ENCODE measurements at places on chromosomes 2 and 18.

DNA sequence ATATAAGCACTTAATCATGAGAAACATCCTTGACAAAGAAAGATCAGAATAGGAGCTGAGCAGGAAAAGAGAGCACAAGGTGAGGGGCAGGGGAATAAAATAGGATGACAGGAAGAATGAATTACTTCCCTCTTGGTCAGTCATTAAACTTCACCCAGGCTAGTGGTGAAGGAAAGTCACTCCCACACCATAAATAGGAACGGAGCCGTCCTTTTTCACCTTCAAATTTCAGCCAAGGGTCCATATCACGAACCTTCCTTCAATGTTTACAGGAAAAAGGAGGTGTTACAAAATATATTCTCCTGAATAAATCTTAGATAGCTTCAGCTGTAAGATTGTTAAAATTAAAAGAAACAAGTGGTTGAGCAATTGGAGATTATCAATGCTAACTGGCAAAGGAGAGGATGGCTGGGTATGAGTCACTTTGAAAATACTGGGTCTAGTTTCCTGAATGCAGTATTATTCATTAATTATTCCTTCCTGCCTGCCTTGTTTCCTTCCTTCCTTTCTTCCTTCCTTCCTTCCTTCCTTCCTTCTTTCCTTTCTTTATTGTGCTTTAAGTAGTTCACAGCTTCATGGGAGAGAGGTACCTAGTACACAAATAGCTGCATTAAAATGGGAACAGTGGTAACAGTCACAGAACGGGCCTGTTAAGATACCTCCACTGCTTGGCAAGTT is 292.3 kb upstream of the ID2 start:
- DNase-seq = no peak

DNA sequence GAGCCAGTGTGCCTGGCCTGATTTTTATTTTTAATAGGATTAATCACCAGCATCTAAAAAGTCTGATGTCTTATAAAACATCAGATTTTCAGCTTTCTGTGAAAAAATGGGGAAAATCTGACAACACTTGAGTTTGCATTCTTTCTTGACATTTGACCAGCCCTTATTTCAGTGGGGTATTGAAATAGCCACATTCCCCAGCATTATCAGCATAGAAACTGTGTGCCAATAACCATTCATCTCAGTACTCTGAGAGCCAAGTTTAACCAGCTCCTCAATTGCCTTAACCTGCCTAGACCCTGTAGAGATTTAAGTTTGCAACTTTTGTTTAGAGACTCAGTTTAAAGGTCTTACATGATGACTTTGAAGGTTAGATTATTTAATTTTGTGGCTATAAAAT is 155.0 kb downstream of the CERS6 start:
- no peak for DNase-seq

GRCh38 chr2:118032169-118033013 is 18.5 kb upstream of the CCDC93 start:
- DNase-seq = peak; percentile 32

GRCh38 chr2:29361231-29361630 is 246.0 kb downstream of the CLIP4 start:
- DNase-seq = no peak

DNA sequence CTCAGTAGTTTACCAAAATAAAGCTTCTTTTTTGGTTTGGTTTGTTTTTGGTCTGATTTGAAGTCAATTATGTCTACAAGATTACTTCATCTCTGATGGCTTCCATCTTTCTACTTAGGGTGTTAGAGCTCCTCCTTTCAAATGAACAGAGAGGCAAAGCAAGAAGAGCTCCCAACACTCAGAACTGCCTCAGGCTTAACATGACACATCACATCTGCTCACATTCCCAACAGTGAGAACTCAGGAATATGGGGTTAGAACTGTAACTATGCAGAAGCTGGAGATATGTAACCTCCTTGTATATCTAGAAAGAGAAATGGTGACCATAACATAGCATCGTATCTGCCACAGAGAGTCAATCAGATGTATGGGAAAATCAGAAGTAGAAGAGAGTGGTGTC is 11.4 kb upstream of the LRATD1 start:
- DNase-seq = no peak

DNA sequence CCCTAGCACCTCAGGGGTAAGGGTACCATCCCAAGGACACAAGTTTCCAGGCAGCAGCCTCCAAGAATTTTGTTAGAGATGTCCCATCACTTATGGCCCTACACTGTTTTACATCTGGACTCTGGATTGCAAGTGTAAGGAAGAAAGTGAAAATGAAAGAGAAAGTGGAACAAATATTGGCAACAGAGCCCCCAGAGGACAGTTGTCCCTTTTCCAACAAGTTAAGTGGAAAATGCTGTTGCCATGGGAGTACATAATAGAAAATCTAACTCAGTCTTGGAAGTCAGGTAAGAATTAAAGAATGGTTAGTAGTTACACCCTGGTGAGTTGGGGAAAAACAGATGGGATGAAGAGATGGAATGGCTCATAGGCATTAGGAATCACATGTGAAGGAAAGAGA is 50.6 kb downstream of the TTC21B start:
- no peak for DNase-seq

DNA sequence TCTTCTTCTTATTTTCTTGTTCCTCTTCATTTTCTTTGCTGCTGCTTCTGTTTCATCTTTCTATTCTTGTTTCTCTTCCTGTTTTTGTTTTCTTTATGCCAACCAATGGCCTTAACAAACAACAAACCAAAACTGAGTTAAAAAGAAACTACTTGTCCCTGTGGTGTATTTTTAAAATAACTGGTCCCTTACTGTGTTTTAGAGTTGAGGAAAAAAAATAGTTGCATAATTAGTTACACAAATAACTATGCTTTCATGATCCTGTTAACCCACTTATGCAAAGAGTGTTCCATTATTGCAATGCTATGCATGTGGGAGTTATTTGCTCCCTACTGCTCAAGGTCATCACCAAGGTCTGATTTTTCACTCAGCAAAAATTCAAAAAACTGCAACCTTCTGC is 39.5 kb upstream of the IMP4 start:
- no peak for DNase-seq

DNA sequence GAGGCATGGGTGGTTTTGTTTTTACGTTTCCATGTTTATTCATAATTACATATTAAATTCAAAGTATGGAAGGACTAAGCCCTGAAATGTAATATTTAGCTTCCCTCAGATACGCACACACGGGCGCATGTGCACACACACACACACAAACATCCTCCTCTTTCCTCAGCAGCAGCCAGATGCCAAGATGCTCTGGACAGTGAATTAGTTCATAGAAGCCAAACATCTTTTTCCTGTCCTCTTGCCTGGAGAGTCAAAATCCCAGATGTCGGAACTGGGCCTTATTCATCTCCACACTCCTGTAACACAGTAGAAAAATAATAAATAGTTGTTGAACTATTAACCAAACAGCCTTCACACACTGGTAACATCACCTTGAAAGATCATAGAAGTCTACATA is 273.1 kb downstream of the SP3 start:
- DNase-seq = no peak

DNA sequence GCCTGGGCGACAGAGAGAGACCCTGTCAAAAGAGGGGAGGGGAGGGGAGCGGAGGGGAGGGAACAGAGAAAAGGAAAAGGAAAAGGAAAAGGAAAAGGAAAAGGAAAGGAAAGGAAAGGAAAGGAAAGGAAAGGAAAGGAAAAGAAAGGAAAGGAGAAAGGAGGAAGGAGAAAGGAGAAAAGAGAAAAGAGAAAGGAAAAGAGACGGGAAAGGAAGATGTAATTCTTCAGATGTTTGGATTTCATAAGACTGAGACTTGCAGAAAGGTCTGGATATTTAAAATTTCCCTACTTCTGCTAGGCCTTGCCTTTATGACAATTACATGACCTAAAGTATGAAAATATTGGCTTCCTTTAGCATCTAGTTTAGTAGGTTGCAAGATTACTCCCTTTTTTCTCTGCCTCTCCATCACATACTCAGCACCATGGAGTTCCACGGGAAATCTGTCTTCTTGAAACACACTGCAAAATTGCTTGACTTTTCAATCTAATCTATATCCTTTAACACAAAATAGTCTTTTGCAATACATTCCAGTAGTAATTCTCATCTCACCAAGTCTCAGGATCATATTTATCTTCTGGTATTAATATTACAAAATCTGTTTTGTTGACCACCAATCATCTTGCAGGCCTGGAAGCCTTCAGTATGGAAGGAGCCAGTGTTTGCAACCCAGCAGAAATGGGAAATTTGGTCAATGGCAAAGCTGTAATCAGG is 383.5 kb downstream of the ZEB2 start:
- no peak for DNase-seq

GRCh38 chr18:48946329-48946835 is 4.4 kb downstream of the SMAD7 start:
- no peak for DNase-seq

GRCh38 chr18:22346401-22346952 is 71.2 kb downstream of the CTAGE1 start:
- peak; percentile 39 for DNase-seq

DNA sequence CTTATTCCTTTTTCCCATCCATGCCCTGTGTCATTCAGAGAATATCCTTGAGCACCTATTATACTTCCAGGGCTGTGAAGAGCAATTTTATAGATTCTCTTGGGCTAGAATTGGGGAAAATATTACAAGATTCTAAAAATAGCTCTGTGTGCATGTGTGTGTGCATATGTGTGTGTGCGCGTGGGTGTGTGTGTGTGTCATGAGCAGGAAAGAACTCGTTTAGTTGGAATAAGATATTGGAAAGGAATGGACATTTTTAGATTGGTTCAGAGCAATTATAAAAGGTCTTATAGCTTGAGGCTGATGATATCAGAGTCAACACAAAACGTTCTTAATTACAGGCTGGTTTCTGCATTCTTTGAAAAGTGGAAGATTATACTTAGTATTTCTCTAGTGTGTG is 212.1 kb upstream of the COPS8 start:
- DNase-seq = no peak

DNA sequence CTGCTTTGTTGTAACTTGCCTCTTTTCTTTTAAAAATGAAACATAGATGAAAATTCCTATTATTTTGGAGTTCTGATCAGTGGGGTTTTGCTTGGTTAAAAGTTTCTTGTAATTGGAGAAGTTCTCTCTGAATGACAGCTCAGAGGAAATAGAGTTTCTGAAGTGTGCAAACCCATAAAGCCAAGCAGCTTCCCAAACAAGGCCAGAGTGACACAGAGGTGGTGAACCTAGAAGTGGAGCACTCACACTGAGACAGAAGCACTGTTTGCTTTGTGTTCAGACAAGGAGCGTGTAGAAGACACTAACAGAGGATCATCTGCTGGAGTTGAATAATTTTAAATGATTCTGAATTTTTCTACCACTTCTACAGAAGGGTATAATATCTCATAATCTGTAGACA is 49.2 kb downstream of the FBXO48 start:
- no peak for DNase-seq

- DNase-seq = no peak
Observed at GRCh38 chr2:159192371-159192918, 94.1 kb downstream of the WDSUB1 start.

GRCh38 chr2:127486247-127487058 is 39.8 kb downstream of the IWS1 start:
- DNase-seq = no peak

DNA sequence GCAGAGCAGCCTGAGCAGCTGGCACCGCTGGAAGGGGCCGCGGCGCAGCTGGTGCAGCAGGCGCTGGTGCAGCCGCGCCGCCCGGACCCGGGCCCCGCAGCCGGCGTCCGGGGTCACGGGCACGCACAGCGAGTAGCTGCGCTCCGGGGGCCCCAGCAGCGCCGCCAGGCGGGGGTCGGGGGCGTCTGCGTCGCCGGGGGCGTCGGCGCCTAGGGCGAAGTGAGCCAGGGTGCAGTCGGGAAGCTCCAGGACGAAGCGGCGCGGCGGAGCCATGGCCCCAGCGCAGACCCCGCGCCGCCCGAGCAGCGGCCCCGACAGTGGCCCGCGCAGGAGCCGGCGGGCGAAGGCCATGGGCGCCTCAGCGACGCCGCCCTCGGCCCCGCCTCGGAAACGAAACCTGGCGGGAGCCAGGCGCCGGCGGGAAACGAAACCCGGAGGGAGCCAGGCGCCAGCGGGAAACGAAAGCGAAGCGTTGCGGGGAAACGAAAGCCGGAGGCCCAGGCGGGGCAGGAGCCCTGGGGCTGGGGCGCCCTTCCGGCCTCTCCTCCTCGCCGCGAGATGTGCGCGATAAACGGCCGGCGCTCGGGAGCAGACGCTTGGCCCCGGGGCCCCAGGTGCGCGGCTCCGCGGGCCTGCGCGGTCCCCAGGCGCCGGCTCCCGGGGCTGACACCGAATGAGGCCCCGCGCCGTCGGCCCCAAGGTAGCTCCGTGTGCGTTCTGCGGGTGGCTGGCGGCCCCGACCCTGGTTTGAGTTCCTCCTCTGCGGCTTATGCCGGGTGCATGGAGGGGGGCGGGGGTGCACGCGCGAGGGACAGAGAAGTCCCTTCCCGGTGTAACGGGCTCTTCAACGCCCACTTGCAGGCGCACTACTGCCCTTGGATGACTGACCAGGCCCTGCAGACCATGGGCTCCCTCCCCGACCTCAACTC is at the start of gene CMPK2:
CMPK2 (minus strand) TSS at position 562 of the 929 bp plus-strand sequence; CDS start at position 351, 211 bp downstream.
- DNase-seq = peak; percentile 67

GRCh38 chr2:177550264-177551200 is 158.0 kb downstream of the AGPS start:
- no peak for DNase-seq

DNA sequence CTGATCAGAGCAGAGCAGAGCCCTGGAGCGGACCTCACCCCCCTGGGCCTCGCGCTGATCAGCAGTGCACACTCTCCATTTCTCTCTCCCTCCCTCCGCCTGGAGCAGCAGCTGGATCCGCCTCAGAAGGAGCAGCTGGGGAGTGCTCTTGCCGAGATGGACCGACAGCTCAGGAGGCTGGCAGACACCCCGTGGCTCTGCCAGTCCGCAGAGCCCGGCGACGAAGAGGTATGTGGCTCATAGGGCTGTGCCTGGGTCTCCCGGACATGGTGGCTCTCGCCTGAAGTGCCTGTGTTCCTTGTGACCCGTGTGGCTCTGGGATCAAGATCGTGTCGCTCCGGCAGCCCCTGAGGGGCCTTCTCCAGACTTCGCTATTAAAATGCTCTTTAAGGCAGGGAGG is 102.5 kb downstream of the USP40 start:
- no peak for DNase-seq

- DNase-seq = no peak
Observed at GRCh38 chr18:22282311-22283115, 113.1 kb downstream of the GATA6 start.

GRCh38 chr18:24272229-24272525 is 125.4 kb downstream of the OSBPL1A start:
- no peak for DNase-seq

DNA sequence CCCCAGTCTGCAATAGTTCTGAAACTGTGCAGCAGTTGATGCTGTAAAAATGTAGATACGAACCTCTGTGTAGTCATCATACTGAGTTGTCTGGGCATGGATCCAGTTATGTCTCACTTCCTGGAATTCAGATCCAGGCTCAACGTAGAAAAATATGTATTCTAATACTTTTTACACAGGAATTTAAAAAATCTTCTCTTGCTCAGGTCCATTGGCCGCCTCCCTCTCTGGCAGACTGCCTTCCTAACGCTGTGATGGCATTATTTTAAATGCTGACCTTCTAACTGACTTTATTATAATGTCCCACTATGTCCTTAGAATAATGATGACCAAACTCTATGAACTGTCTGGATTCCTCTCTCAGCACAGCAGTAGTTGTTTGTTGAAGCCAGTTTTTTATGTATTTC is 119.6 kb downstream of the FEZ2 start:
- no peak for DNase-seq

GRCh38 chr18:7598167-7599047 is 31.3 kb downstream of the PTPRM start:
- DNase-seq = no peak
